Stimulated activated CD8-positive, alpha-beta memory T cell treated with anti-CD3 and anti-CD28 coated beads, Interleukin-7, amount 100 ng/mL, for 1 hour (primary cell): ENCODE measurements at places on chromosomes 1 and 21.

GRCh38 chr21:22710721-22711120 is 1712.5 kb downstream of the NCAM2 start:
- DNase-seq: no peak

GRCh38 chr1:59105548-59106507 is 191.1 kb upstream of the FGGY start:
- no peak for DNase-seq

GRCh38 chr1:19651141-19651737 is 7.1 kb downstream of the NBL1 start:
- DNase-seq: no peak

- no peak for DNase-seq
Measured at GRCh38 chr1:58607391-58607790, 30.3 kb upstream of the TACSTD2 start.

GRCh38 chr1:78792756-78793155 is 143.1 kb downstream of the IFI44 start:
- DNase-seq: no peak

DNA sequence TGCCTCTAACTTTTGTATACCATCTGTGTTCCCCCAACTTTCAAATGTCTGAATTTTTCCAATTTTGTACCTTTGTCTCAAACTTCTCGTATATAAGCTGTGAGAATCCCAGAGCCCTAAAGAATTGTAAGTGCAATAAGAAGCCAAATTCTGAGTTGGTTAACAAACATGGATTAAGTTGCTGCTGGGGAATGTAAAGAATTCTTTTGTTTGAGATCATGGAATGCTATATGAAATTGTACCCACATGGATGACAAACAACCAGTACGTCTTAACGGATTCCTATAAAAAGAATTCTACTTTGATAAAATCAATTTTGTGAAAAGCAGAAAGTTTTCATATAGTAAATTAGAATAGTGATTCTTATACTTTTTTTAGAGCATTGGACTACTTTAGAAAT is 72.4 kb upstream of the CYP2J2 start:
- no peak for DNase-seq

GRCh38 chr21:31460980-31461379 is 116.9 kb upstream of the TIAM1 start:
- DNase-seq: no peak

DNA sequence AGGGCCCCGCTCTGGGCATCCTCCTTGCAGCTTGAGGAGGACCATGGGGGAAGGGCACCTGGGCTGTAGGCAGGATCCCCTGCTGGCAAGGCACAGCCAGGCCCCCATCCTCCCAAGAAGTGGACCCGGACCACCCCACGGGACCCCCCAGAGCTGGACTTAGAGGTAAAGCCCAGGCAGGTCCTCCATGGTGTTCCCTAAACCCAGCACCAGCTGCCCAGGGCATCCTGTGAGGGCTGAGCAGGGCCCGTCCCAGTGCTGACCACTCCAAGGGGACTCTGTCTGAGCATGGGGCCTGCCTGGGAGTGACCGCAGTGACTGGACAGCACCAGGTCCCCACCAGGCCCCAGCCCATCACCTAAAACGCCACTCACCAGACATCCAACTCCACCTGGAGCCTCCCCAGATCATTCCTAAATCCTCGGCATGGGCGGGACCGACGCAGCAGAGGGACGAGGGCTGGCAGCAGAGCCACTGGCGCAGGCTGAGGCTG is 21.3 kb downstream of the COL6A2 start:
- DNase-seq: no peak

DNA sequence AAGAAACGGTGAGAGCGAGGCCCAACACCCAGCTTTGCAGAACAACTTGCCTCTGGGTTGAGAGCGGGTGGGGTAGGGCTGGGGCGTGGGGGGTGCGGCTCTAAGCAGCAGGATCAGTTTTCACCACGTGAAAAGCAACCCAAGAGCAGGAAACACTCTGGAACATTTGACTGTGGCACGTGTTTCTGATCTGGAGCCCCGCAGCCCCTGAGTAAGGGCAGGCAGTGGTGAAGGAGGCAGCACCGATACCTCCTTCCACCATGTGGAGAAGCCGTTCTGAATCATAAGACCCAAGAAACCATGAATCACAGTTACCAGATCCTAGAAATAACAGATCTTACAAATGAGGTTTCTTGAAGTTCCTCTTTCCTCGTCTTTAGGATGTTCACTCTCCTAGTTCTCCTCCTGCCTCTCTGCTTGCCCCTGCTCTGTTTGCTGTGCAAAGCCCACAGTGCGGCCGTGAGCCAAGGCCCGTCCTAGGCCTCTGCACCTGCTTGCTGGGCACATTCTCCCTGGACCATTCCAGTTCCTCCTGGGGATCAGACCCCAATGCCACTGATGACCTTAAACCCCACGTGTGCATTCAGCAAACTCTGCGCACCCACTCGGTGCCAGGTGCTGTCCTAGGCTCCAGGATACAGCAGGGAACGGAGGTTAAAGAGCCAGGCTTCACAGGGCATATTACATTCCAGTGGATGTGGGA is 31.9 kb downstream of the SLC1A7 start:
- DNase-seq: no peak

DNA sequence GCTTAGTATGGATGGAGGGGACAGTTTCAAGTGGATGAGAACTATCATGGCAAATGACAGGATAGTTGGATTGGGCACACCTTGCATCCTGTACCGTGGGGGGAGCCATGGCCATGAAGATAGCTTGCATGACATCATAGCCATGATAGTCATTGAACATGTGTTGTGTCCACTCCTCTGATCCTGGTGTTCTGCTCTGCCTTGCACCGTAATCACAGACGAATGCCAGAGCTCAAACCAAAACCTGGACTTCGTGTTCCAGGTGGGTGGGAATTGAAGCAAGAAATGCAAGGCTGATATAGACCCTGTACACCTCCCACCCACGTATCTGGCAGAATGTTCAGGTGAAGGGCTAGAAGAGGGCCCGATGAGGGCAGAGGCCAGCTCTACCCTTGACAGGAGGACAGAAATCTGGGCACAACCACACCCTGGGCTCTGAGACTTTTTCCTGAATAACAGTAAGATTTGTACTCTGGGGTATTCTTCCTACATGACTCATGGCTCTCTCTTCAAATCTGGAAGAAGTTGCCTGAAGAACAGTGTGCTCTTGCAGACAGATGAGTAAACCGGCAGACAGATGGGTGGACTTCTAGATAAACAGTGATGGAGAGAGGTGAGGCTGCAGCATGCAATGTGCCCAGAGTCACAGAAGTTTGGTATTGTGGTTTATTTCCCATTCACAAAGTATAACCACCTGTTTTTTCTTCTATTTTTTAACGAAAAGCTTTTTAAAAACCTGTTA is 45.0 kb downstream of the KCNJ6 start:
- no peak for DNase-seq

DNA sequence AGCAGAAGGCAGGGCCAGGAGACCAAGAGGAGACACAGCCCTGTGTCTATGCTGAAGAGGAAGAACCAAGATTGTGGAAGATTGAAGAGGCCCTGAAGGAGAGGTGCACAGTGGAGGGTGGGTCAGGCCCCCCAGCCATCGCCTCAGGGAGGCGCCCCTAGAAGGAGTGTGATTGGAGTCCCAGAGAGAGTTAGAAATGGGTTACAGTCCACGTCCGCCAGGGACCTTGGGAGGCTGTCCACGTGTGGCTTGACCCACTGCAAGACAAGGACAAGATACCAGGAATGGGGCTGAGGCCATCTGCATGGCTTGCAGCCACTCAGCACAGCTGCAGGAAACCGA is 375.1 kb downstream of the NPHP4 start:
- no peak for DNase-seq

GRCh38 chr1:215583185-215583749 is 16.2 kb downstream of the KCTD3 start:
- DNase-seq: no peak

DNA sequence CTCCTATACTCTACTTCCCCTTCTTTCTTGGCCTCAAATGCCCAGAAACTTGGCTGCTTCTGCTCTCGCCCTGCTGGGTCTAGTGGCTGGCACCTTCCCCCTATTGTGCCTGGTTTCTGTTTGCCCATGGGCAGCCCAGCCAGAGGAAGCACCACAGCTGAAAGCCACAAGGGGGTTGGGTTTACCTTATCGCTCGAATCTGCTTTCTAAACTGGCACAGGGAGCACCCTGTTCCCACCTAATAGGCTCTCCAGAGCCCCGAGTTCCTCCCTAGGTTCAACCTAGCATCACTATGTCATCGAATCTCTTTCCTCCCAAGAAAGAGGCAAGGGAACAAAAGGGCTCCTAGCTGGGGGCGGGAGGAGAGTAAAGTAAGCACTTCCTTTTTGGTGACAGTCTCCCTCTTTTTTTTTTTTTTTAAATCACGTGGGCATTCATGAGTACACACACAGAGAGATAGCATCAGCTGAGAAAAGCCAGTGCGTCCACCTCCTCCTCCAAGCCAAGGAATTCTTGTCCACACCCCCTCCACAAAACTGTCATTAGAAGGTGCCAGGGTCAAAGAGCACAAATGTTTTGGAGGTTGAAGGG is 72.8 kb downstream of the PLEKHA6 start:
- peak; percentile 1 for DNase-seq

GRCh38 chr1:234869182-234870019 is 259.2 kb downstream of the TOMM20 start:
- no peak for DNase-seq

DNA sequence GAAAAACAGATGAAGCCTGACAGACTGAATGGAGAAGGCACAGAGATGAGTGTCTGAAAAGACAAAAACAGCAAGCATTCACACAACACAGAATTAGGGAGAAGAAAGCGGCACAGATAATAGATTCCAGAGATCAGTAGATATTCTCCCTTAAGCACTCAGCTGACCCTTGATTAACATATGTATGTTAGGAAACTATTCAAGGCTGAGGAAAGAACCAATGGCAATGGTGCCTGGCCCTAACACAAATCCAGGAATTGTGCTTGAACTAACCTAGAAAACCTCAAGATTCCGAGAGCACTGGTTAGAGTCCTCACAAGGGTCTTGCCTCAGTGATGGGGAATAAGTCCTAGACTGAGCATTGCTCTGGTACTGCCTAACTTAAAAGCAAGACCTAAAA is 30.9 kb downstream of the KCNT2 start:
- DNase-seq: no peak

DNA sequence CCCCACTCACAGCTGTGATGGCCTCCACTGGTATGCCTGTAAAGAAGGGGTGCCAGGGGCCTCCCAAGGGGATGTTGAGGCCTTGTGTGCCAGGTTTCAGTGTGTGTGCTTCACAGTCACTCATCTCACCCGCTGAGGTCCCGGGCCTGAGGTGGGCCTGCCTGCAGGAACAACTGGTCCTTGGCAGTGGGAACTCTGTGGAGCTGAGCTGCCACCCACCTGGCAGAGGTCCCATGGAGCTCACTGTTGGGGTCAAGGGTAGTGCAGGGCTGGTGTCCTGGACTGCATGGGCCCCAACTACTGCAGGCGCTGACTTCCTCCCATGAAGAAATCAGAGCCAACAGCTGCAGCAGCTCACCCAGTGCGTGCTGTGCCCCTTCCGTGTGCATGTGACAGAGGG is 17.3 kb upstream of the ZNF678 start:
- DNase-seq: no peak

GRCh38 chr1:68565923-68566322 is 69.0 kb upstream of the DEPDC1 start:
- no peak for DNase-seq

GRCh38 chr21:46472246-46472645 is 13.6 kb downstream of the DIP2A start:
- DNase-seq: no peak

DNA sequence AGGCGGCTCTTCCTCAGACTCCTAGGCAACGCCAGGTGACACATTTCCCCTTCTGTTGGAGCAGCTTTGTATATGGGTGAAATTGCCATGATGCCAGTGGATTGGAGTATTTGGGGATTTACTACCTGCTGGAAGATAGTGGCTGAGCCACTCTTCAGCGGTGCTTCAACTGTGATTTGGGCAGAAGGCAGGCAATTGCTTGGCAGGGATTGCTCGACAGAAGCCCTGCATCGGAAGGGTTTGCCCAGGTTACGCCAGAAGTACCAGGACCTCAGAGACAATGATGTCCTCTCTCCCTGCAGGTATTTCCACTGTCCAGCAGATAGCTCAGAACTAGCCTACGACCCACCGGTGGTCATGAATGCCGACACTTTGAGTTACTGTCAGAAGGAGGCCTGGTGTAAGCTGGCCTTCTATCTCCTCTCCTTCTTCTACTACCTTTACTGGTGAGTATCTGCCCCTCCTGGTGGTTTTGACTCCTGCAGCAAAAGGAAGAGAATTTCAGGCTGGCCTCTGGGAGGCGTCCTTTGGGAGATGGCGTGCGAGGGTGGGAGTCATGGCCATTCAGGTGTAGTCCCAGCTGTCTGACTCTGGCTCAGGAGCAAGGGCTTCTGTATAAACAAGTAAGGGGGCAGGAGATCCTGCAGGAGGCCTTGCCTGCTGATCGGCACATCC is 118.3 kb downstream of the CNIH3 start:
- no peak for DNase-seq

DNA sequence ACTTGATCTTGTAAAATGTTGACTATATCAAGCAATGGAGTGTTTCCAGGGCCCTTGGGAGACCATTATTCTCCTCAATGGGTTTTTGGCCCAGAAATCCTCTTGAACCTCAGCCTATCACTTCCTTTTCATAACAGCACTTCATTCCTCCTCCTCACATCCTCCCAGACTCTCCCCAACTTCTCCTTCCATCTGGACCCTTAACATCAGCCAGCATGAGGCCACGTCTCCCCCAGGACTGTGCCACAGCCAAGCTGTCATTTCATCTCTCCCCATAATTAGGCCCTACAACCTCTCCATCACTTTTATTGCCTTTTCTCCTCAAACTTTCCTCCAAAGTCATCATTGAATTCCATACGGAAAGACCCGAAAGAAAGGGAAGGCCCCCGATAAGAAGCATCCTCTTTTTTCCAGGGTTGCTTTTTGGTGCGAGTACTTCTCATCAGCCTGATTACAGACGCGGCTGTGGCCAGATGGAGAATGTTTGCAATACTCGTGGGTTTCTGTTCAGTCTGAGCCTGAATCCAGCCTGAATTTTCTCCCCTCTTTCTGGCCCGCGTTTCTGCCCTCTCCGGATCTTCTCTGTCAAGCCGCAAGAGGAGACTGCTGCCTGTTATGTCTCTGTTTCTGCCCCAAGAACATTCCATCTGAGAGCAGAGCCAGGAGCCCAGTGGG is 52.7 kb upstream of the SLC25A33 start:
- DNase-seq: no peak

- DNase-seq: no peak
Measured at GRCh38 chr1:245807306-245807705, 652.5 kb downstream of the KIF26B start.

DNA sequence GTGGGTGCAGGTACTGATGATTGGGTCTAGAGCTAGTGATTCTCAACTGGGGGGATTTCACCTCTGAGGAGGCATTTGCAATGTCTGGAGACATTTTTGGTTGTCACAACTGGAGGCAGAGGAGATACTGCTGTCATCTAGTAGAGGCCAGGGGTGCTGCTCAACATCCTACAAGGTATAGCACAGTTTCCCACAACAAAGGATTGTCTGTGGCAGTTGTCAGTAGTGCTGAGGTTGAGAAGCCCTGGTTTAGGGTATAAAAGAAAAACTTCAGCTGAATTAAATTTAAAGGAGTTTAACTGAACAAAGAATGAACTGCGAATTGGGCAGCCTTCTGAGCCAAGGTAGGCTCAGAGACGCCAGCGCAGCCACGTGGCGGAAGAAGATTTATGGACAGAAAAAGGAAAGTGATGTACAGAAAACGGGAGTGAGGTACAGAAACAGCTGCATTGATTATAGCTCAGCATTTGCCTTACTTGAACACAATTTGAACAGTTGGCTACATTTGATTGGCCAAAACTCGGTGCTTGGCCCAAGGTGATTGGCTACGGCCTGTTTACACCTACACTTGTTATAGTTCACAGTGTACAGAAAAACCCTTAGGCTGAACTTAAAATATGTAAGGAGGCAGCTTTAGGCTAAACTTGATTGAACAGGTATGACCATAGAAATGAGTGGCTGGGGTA is 40.4 kb downstream of the MPZL1 start:
- DNase-seq: no peak
